ENCODE measurements at places on chromosomes 4 and X. TPM values are rescaled to one million over a fixed set of nuclear protein-coding genes. Genes with fewer than 3 reads are reported as not detected.

The BEND2 gene
- not detected for total RNA-seq

The SOWAHD gene
- 0.14 TPM for total RNA-seq

The RP2 gene
- 6.5 TPM for total RNA-seq

The CXorf49 gene
- total RNA-seq: not detected

The RAB40A gene
- total RNA-seq: 0.20 TPM

The MAGEE2 gene
- not detected for total RNA-seq

The MSX1 gene
- total RNA-seq: 0.10 TPM

The SLC9B1 gene
- 1.0 TPM for total RNA-seq

The CT45A2 gene
- not detected for total RNA-seq

The NDP gene
- not detected for total RNA-seq

The GIMD1 gene
- not detected for total RNA-seq

The MAP7D2 gene
- 0.70 TPM for total RNA-seq

The HHIP gene
- total RNA-seq: not detected

The TEX13D gene
- 0.22 TPM for total RNA-seq

The POU3F4 gene
- total RNA-seq: not detected

The ZNF827 gene
- total RNA-seq: 23.0 TPM

The FAM184B gene
- 0.04 TPM for total RNA-seq

GRCh38 chr4:185800266-185800945 lies 11.6 kb downstream of the SORBS2 start:
- H3K27me3 ChIP-seq: peaks cover 2% of the 10 kb centered on the region
- H3K36me3 ChIP-seq: no peaks in the 10 kb centered on the region
- no peak overlapping the region for H3K27ac ChIP-seq
- no peaks in the 10 kb centered on the region for H3K4me1 ChIP-seq

DNA sequence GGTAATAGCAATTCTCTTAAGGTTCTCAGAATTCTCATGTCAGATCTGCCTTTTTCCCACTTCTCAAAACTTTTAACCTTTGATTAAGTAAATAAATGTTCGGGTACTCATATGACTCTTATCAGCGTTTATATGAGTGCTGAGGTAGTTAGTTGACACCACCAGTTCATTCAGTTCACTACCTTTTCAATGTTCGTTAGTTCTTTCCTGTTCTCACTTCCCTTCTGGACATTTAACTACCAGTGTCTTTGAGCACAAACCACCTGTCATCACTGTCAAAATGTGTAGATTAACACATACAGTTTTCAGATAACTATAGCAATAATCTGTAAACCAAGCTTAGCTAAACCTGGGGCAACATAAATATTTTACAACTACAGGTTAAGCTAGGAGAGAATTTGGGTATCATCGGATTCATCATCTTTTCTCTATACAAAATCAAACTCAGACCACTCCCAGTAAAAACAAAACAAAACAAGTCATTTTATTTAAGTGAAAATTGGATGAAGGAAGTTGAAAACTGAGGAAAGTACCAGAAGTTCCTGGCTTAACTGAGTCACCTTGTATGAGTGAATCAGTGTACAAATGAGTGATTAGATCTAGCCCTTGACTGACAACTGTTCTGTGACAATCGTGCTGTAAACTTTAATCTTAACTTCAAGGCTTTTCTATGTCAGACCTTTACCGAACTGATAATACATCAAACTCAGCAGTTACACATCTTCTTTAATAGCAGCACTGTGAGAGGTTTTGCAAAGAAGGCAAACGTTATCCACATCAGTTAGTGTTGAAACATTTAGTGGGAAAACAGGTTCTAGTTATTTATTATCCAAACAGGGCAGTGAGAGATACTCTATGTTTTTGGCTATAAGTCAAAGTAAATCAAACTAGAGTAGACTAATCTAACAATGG lies 41.9 kb downstream of the ARHGEF38 start:
- H3K4me3 ChIP-seq: no peak overlapping the region
- H3K4me1 ChIP-seq: no peaks in the 10 kb centered on the region
- DNase-seq: no peak
- no peak overlapping the region for H3K27ac ChIP-seq

DNA sequence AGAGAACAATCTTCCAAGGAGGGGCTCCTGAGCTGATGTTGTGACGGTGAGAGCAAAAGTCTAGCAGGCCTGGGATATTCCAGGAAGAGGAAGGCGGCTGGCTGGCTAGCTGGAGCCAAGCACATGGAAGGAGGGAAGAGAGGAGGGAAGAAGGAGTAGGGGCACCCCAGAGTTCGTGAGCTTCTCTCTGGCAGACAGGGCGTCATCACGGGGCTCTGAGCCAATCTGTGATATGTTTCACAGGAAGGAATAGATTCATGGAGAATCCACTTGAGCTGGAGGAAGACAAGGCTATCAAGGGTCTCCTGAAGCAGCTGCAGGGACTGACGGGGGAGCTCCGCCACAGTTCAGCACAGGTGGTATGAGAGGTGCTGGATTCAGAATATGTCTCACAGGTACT lies 73.6 kb downstream of the DHRSX start:
- H3K27me3 ChIP-seq: no peaks in the 10 kb centered on the region
- H3K4me3 ChIP-seq: no peak overlapping the region
- H3K36me3 ChIP-seq: peaks cover 52% of the 10 kb centered on the region
- DNase-seq: no peak
- H3K4me1 ChIP-seq: no peaks in the 10 kb centered on the region

DNA sequence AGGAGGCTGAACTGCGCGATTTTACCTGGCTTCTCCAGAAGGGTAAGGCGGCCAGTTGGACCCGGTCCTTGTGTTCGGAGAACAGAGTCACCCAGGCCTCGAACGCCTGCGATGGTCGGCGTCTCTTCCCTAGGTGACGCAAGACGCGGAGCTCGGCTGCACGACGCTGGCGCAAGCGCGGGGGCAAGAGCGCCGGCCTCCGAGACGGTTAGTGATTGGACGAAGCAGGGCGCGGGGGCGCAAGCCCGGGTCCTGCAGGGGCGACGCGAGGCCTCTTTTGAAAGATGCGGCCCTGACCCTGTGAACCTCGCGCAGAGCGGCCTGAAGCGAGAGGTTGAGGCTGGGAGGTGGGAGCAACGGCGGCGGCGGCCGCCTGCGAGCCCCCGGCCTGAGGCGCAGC lies 428 bp downstream of the ADAD1 start:
- H3K4me3 ChIP-seq: no peak overlapping the region
- H3K4me1 ChIP-seq: peaks cover 1% of the 10 kb centered on the region
- no peak overlapping the region for H3K27ac ChIP-seq
- H3K36me3 ChIP-seq: peaks cover 1% of the 10 kb centered on the region
- no peak for DNase-seq
- no peaks in the 10 kb centered on the region for H3K27me3 ChIP-seq

- no peak overlapping the region for H3K27ac ChIP-seq
- no peaks in the 10 kb centered on the region for H3K36me3 ChIP-seq
Observed at GRCh38 chr4:170853422-170854021, 763.8 kb upstream of the AADAT start.

DNA sequence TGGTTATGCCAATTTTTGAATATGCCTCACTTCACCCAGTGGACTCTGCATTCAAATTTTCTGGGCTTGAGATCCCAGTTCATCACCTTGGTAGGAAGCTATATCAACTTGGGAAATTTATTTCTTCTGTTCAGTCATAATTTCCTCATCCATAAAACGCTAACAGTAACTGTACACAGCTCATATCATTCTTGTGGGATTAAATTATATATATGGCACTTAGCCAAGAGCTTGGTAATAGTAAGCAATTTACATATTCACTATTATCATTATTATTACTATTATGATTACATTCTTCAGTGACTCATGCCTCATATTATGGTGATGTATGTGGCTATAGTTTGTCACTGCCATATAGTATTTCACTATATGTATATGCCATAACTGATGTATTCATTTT lies 177.6 kb downstream of the CPE start:
- no peaks in the 10 kb centered on the region for H3K36me3 ChIP-seq
- DNase-seq: no peak
- H3K27ac ChIP-seq: no peak overlapping the region
- H3K4me3 ChIP-seq: no peak overlapping the region
- H3K4me1 ChIP-seq: no peaks in the 10 kb centered on the region

DNA sequence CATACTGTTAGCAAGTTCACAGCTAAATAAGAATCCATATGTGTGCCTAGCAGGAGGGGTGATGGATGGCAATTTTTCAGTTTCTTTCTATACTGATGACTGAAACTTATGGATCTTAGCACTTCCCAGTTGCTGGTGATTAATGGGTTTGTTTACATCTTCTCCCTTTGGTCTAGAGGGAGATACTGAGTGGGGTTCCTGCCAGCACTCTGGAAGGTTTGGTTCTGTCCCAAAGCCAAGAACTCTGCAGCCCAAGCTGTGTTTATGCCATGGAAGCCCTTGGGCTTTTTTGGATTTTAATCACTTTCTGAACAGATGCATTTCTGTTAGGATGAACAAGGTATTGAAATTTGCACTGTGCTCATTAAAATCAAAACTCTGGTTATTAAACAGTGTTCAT lies 43.5 kb downstream of the DDIT4L start:
- H3K27me3 ChIP-seq: no peaks in the 10 kb centered on the region
- H3K4me3 ChIP-seq: no peak overlapping the region
- DNase-seq: no peak
- H3K36me3 ChIP-seq: no peaks in the 10 kb centered on the region

DNA sequence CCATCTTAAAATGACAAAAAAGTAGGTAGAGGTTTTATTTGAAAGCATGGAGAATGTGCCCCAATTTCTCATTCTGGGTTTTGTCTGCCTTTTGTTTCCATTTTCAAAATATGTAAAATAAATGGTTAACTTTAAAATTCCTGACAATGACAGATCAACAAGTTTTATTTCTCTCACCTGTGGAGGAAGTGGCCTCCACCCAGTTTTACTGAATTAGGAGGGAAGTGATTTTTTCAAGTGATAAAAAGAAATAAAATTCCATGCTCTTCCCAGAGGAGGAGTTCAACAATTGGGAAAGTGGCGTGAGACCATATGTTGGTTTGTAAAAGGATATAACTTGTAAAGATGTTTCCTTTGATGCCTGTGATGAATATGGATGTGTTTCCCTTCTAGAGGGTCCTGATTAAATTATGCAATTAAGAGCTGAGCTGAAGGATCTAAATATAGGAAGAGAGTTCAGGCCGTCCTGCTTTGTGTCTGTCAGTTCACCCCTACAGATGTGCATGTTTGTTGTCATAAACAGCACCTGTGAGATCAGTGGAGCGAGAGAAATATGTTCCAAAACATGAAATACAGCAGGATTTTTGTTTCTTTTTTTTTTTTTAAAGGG lies 19.5 kb downstream of the SMAD1 start:
- DNase-seq: no peak
- H3K27ac ChIP-seq: no peak overlapping the region
- H3K4me3 ChIP-seq: no peak overlapping the region

GRCh38 chrX:134459683-134460004 lies 321 bp upstream of the HPRT1 start:
- H3K36me3 ChIP-seq: peaks cover 11% of the 10 kb centered on the region
- no peaks in the 10 kb centered on the region for H3K27me3 ChIP-seq
- H3K27ac ChIP-seq: peak overlapping the region; percentile 63
- no peak for DNase-seq
- peaks cover 6% of the 10 kb centered on the region for H3K4me1 ChIP-seq

GRCh38 chr4:159191989-159192388 lies 89.1 kb downstream of the RAPGEF2 start:
- H3K4me3 ChIP-seq: no peak overlapping the region
- no peak overlapping the region for H3K27ac ChIP-seq
- H3K27me3 ChIP-seq: no peaks in the 10 kb centered on the region
- H3K36me3 ChIP-seq: peaks cover 4% of the 10 kb centered on the region
- DNase-seq: no peak

GRCh38 chr4:1962980-1963379 lies 45.8 kb downstream of the NELFA start:
- peaks cover 78% of the 10 kb centered on the region for H3K36me3 ChIP-seq
- peak overlapping the region; percentile 3 for H3K27ac ChIP-seq
- H3K4me1 ChIP-seq: peaks cover 5% of the 10 kb centered on the region
- H3K27me3 ChIP-seq: no peaks in the 10 kb centered on the region
- no peak overlapping the region for H3K4me3 ChIP-seq

- no peaks in the 10 kb centered on the region for H3K4me1 ChIP-seq
- no peaks in the 10 kb centered on the region for H3K27me3 ChIP-seq
- H3K27ac ChIP-seq: no peak overlapping the region
Observed at GRCh38 chr4:3250956-3251690, 2.2 kb downstream of the MSANTD1 start.

DNA sequence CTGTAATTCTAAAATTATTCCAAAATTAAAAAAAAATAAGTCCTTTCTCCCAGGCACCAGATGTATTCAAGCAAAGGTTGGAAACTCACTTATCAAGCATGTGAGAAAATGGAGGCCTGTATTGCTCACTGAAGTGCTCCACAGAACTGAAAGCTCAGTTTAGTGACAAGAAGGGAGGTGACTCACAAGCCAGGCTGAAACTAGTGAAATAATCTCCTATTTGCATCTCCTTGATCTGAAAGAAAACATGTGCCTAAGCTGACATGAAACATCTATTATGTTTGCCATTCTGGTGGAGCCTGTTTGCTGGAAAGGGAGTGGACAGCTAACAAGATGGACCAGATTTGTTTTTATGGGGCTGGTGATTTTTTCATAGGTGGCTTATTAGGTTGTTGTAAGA lies 54.0 kb upstream of the AMELX start:
- H3K27me3 ChIP-seq: no peaks in the 10 kb centered on the region
- no peak overlapping the region for H3K27ac ChIP-seq
- H3K4me3 ChIP-seq: no peak overlapping the region
- H3K4me1 ChIP-seq: no peaks in the 10 kb centered on the region
- DNase-seq: no peak

GRCh38 chrX:16839852-16840460 lies 30.2 kb downstream of the RBBP7 start:
- H3K36me3 ChIP-seq: peaks cover 2% of the 10 kb centered on the region
- no peak overlapping the region for H3K4me3 ChIP-seq
- no peak for DNase-seq
- H3K4me1 ChIP-seq: peaks cover 4% of the 10 kb centered on the region
- no peak overlapping the region for H3K27ac ChIP-seq

- no peaks in the 10 kb centered on the region for H3K4me1 ChIP-seq
- no peak overlapping the region for H3K4me3 ChIP-seq
- H3K27me3 ChIP-seq: no peaks in the 10 kb centered on the region
- H3K36me3 ChIP-seq: no peaks in the 10 kb centered on the region
- no peak for DNase-seq
Observed at GRCh38 chr4:19486400-19486799, 765.3 kb upstream of the SLIT2 start.

Data from activated naive CD8-positive, alpha-beta T cell treated with anti-CD3 and anti-CD28 coated beads for 36 hours (primary cell).